ENCODE measurements at places on chromosomes 3 and 15. TPM values are rescaled to one million over a fixed set of nuclear protein-coding genes. Genes with fewer than 3 reads are reported as not detected.

CD86 gene
- not detected for total RNA-seq

C3orf49 gene
- total RNA-seq = not detected

ARRDC4 gene
- 18.3 TPM for total RNA-seq

EFL1 gene
- total RNA-seq = 14.5 TPM

OR5K4 gene
- total RNA-seq = not detected

RUBCN gene
- 24.6 TPM for total RNA-seq

SOX2 gene
- total RNA-seq = not detected

SSUH2 gene
- total RNA-seq = 0.07 TPM

MOBP gene
- total RNA-seq = not detected

GRCh38 chr3:27657404-27657803, 64.7 kb downstream of the EOMES start:
- DNase-seq = no peak

DNA sequence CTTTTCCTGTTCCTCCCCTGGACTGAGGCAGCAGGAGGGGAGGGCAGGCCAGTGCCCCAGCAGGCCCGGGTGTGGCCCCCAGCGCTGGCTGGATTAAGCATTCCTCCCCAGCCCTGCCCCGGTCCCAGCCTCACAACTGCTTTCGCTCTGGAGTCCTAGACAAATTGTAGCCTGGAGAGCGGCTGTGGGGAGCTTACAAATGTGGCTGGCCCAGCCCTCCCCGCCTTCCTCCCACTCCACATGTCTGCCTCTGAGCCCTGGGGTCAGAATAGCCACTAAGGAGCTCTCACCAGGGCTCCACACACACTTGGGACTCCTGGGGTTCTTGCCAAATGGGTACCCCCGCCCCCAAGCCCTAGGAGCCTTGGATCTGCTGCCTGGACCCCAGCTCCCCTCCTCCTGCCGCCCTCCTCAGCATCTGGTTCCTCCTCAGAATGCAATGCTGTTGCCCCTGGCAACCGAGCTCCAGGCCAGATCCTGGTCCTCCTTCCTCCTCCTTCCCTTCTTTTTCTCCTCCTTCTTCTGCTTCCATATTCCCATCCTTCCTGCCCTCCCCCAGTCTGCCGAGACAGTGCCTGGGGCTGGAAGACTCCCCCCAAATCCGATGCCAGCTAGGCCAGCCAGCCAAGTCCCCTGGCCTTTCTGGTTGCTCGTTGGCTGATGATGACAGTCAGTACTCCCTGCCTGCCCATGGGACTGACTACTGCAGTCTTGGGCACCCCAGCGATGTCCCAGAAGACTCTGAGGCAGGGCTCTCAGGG, 91.1 kb downstream of the LINGO1 start:
- no peak for DNase-seq

DNA sequence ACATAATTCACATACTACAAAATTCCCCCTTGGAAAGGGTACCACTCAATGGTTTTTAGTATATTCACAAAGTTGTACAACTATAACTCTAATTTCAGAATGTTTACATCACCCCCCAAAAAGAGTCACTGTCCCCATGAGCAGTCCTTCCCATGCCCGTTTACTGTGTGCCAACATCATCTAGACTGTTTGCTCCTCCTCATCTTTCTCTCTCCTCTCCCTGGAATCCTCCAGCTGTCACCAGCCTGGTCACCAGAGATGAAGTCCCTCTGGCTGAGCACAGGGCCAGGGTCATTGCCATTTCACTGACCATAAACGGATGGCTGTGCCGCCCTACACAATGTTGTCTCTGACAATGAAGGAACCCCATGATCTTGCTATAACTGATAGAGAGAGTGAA, 45.2 kb downstream of the C2CD4B start:
- DNase-seq = no peak

GRCh38 chr3:13003608-13004007, 69.6 kb downstream of the IQSEC1 start:
- no peak for DNase-seq

GRCh38 chr15:57591822-57592367, at the start of gene MYZAP:
Gene MYZAP, plus strand, starts transcription at chr15:57591904. Its CDS starts 131 bp downstream, at chr15:57592035.
- DNase-seq = no peak

DNA sequence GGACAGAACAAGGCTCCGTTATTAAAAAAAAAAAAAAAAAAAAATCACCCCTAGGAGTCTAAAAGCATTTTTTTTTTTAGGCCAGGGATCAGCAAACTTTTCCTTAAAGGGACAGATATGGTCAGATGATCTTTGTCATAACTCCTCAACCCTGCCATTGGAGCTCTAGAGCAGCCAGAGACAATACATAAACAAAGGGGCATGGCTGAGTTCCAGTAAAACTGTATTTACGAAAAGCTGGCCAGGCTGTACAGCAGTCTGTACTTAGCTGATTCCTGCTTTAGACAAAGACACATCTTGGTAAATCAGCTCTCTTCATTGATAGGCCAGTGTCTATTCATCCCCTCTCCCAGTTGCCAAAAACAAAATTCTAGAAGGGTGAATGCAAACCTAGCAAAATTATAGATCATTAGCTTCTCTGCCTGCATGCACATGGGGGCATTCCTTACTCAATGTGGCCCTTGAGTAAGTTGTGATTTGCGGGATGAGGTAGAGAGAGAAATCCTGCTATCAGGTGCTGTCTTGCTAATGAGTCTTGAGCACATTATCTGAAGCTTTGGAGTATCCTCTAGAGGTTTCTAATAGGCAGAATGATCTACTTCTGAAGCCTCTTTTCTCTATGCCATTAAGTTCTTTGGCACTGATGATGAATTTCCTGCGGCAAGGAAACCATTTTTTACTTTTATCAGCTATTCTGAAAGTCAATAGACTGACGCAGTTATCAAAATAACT, 35.2 kb downstream of the SENP8 start:
- no peak for DNase-seq

GRCh38 chr3:73600293-73600938, 24.3 kb downstream of the PDZRN3 start:
- DNase-seq = no peak

GRCh38 chr3:123878807-123879206, 5.3 kb downstream of the MYLK start:
- DNase-seq = no peak

GRCh38 chr15:41499109-41499851, 5.6 kb downstream of the ITPKA start:
- no peak for DNase-seq

DNA sequence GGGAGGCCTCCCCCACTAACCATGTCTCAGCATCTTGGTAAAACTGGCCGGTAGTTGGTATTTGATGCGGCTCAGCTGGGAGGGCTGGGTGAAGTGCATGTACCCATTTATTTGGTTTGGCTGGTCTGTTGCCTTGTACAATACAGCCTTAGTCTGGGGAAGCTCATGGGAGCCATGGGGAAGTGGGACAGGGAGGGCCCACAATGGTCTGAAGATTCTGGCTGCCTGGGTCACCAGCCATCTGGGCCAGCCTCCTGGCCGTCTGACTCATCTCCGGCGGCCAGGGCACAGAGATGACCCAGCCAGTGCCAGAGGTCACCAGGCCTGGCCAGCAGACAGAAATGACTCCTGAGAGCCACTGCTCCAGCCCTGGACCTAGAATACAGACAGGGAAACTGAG, 51.6 kb upstream of the SMAD6 start:
- no peak for DNase-seq

DNA sequence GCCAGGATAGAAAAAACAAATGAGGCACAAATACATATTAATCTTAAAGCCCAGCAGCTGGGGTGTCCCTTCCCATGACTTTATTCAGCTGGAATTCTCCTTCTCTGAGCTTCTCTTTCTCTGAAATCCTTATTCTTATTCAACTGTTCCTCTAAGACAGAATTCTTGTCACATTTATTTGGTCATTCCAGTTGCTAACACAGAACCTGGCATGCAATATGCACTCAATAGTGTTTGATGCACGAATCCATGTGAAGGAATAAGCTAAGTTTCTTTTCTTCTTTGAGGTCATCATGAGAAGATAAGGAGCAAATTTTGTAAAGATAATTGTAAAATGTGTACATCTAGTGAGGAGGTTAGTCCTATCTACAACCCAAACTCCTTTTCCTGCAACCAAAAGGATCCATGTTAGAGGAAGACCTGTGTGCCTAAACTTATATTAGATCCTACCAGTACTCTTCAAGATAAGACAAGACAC, 154.2 kb upstream of the KCNMB2 start:
- no peak for DNase-seq

- DNase-seq = no peak
These were observed 58.9 kb upstream of the KY start for GRCh38 chr3:134709561-134710312.

Measured in epithelial cell of proximal tubule (primary cell).